ENCODE measurements at places on chromosomes 13 and 19. TPM values are rescaled to one million over a fixed set of nuclear protein-coding genes. Genes with fewer than 3 reads are reported as not detected.

The PLVAP gene
- total RNA-seq: not detected

The IFNL3 gene
- total RNA-seq: not detected

- no peak overlapping the region for H3K27ac ChIP-seq
- H3K4me1 ChIP-seq: no peaks in the 10 kb centered on the region
- peaks cover 1% of the 10 kb centered on the region for H3K36me3 ChIP-seq
- no peak for DNase-seq
- no peak overlapping the region for H3K4me3 ChIP-seq
Measured at GRCh38 chr13:50838031-50838430, 5.5 kb downstream of the DLEU7 start.

- H3K27ac ChIP-seq: no peak overlapping the region
- no peak for DNase-seq
- no peaks in the 10 kb centered on the region for H3K4me1 ChIP-seq
- H3K27me3 ChIP-seq: peaks cover 4% of the 10 kb centered on the region
- H3K36me3 ChIP-seq: no peaks in the 10 kb centered on the region
Measured at GRCh38 chr19:44623080-44623479, 9.7 kb downstream of the IGSF23 start.

GRCh38 chr13:97306645-97307044 lies 84.5 kb downstream of the MBNL2 start:
- no peaks in the 10 kb centered on the region for H3K27me3 ChIP-seq
- DNase-seq: no peak
- H3K27ac ChIP-seq: no peak overlapping the region
- no peak overlapping the region for H3K4me3 ChIP-seq

DNA sequence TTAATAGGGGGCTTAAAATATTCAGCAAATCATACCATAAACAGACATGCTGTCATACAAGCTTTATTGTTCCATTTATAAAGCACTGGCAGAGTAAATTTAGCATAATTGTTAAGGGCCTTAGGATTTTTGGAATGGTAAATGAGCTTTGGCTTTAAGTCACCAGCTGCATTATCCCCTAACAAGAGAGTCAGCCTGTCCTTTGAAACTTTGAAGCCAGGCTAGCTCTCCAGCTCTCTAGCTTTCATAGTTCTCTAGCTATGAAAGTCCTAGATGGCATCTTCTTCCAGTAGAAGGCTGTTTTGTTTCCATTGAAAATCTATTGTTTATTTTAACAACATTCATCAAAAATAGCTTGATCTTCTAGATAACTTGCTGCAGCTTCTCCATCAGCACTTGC lies 420.8 kb upstream of the GPC6 start:
- H3K27me3 ChIP-seq: no peaks in the 10 kb centered on the region
- H3K36me3 ChIP-seq: no peaks in the 10 kb centered on the region
- H3K4me1 ChIP-seq: peaks cover 3% of the 10 kb centered on the region
- no peak overlapping the region for H3K27ac ChIP-seq
- no peak for DNase-seq

The TGFBR3L gene
- 3.2 TPM for total RNA-seq
